Upper lobe of right lung (tissue), 1 donor: ENCODE measurements at places on chromosomes 2 and 18.

- no peaks in the 10 kb centered on the region for H3K27me3 ChIP-seq
- no peak overlapping the region for H3K27ac ChIP-seq
- no peaks in the 10 kb centered on the region for H3K4me1 ChIP-seq
- no peak overlapping the region for H3K4me3 ChIP-seq
These were observed 9.8 kb upstream of the SAP130 start for GRCh38 chr2:128037649-128038048.

- no peak for DNase-seq
- no peaks in the 10 kb centered on the region for H3K4me1 ChIP-seq
- no peak overlapping the region for H3K4me3 ChIP-seq
- H3K36me3 ChIP-seq = no peaks in the 10 kb centered on the region
These were observed 7.0 kb upstream of the REEP1 start for GRCh38 chr2:86344404-86344803.

DNA sequence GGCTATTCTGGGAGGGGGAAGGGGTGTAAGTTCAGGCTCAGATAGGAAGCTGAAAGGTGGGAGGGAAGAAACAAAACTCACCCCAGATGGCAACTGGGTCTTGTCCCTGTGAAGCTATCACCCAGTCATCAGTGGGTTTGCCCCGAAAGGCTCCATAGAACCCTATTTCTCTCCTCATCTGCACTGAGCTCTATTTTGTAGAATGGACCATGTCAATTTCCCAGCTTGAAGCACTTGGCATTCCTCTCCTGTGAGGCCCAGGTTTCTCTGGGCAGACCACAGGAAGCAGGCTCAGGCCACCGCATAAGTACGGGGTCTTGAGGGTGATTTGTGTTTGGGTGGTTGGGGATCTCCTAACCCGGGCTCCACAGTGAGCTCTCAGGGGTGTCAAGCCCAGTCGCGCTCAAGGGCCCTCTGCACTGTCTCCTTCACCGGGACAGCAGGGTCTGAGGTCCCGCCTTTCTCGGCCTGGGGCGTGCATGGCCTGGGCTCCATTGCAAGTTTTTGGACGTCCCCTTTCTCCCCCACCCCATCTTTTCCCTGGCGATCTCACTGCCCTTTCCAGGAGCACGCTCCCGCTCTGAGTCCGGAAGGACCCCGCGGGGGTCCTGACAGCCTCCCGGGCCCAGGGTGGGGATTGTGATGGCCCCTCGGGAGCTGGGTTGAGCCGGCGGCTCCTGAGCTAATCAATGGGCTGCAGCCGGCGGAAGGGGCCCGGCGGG lies 27.3 kb upstream of the NOTO start:
- DNase-seq = no peak
- H3K4me3 ChIP-seq = peak overlapping the region; percentile 57
- peaks cover 18% of the 10 kb centered on the region for H3K4me1 ChIP-seq

DNA sequence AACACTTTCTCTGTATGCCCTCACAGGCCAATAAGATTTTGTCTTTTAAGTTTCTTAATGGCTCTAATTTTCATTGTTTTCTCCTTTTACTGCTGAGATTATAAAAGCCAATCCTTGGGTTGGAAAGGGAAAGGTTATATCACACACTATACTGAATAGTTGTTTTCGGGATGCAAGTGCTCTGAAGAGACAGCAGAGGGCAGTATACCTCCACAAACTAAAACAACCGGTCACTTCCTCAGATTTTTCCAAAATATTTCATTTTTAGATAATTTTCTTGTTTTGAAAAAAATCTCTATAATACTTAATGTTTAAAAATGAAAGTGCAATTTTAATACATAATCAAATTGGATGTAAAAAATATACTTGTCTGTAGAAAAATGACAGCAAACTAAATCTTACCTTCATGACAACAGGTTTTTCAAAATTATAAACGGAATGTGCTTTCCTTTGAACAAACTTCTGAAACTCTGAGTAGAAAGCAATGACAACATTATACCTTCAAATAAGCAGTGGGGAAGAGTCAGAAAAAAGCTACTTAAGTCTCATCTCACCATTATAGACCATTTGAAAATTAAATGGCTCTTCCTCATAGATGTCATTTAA lies 82.7 kb downstream of the ORC4 start:
- no peak overlapping the region for H3K4me3 ChIP-seq
- no peak for DNase-seq
- H3K27me3 ChIP-seq = no peaks in the 10 kb centered on the region

DNA sequence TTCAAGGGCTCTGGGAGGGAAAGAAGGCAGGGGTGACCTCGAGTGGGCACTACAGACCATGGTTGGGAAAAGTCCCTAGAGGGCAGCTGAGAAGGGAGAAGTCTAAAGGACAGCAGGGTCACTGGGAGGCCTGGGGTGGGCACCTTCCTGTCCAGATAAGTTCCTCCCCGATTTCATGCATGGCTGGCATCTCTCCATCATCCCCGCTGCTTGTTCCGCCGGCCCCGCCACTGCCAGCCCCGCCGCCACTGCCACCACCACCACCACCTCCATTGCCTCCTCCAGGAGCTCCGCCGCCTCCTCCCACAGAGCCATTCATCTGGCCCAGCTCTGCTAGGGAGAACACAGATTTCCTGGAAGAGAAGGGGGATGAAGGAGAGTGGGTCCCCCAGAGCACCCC lies 53.6 kb downstream of the MTHFD2 start:
- H3K27me3 ChIP-seq = no peaks in the 10 kb centered on the region
- no peak overlapping the region for H3K4me3 ChIP-seq
- no peaks in the 10 kb centered on the region for H3K4me1 ChIP-seq
- H3K36me3 ChIP-seq = no peaks in the 10 kb centered on the region

GRCh38 chr2:120344214-120344975 lies 1.5 kb upstream of the INHBB start:
- no peak for DNase-seq
- peak overlapping the region; percentile 51 for H3K27ac ChIP-seq
- H3K4me1 ChIP-seq = peaks cover 28% of the 10 kb centered on the region

GRCh38 chr2:227616631-227617030 lies 667 bp upstream of the SCYGR4 start:
- no peaks in the 10 kb centered on the region for H3K4me1 ChIP-seq
- no peak overlapping the region for H3K4me3 ChIP-seq
- no peaks in the 10 kb centered on the region for H3K27me3 ChIP-seq
- no peak for DNase-seq

DNA sequence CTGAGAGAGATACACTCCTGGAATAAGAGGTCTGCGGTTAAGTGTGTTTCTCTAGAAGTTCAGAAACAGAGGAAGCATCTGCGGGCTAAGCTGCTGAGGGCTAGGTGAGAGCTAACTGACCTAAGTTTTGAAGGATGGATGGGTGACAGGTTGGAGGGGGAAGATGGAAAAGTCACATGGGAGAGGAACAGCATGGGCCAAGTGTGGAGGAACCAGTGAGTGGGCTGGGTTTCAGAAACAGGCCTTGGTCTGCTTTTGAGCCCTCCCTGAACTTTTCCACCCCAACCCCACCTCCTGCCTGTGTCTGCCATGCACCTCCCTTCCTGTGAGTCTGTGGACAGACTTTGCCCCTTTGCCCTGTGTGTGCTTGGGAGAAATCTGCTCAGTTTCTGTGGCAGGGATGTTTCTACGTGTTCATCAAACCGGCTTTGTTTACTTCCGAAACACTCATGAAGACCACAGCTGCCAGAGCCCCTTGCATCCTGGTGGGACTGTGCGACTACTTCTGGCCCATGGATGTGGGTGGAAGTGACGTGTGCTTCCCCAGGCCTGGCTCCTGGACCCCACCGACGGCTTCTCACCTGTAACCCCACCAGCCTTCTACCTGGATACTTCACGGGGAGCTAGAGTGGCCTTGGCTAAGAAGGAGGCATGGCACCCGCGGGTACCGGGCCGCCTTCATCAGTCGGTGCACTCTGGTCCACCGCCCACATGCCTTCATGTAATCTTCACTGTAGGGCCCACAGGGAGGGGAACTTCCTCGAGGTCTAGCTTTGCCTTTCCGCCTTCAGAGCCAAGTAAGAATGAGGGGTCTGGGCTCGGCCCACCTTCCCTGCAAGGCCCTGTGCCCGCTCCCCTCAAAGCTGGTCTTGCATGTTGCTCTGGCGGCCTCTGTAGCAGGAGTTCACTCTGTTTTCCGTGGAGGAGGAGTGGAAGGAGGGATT lies 1.4 kb upstream of the HPCAL1 start:
- H3K4me1 ChIP-seq = peaks cover 43% of the 10 kb centered on the region
- no peak overlapping the region for H3K4me3 ChIP-seq
- DNase-seq = no peak
- H3K27me3 ChIP-seq = no peaks in the 10 kb centered on the region

DNA sequence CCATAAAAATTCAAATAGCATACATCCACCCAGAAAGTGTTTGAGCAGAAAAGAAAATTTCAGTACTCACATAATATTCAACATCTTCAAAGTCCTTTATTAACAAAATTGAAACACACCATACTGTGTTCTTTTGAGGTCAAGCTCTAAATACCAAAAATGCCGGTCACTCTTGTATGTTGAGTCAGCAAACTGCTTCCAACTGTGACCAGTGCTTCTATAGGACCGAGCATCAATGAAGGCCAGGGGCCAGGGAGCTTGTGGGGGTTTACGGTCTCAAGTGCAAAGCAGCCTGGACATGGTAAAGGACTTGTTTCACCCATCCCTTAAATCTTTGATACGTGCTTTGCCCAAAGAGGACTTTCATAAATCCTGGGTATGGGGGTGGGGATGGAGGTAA lies 112.7 kb upstream of the REV1 start:
- no peak for DNase-seq
- no peak overlapping the region for H3K4me3 ChIP-seq
- H3K27ac ChIP-seq = no peak overlapping the region
- peaks cover 3% of the 10 kb centered on the region for H3K27me3 ChIP-seq

GRCh38 chr2:204510709-204511420 lies 34.4 kb upstream of the PARD3B start:
- H3K36me3 ChIP-seq = no peaks in the 10 kb centered on the region
- no peak for DNase-seq
- no peak overlapping the region for H3K27ac ChIP-seq
- H3K27me3 ChIP-seq = no peaks in the 10 kb centered on the region
- no peak overlapping the region for H3K4me3 ChIP-seq

- H3K4me3 ChIP-seq = no peak overlapping the region
- H3K27me3 ChIP-seq = no peaks in the 10 kb centered on the region
- H3K27ac ChIP-seq = no peak overlapping the region
- no peak for DNase-seq
- H3K4me1 ChIP-seq = peaks cover 1% of the 10 kb centered on the region
- H3K36me3 ChIP-seq = peaks cover 67% of the 10 kb centered on the region
These were observed 6.3 kb downstream of the TPRKB start for GRCh38 chr2:73730810-73731209.

DNA sequence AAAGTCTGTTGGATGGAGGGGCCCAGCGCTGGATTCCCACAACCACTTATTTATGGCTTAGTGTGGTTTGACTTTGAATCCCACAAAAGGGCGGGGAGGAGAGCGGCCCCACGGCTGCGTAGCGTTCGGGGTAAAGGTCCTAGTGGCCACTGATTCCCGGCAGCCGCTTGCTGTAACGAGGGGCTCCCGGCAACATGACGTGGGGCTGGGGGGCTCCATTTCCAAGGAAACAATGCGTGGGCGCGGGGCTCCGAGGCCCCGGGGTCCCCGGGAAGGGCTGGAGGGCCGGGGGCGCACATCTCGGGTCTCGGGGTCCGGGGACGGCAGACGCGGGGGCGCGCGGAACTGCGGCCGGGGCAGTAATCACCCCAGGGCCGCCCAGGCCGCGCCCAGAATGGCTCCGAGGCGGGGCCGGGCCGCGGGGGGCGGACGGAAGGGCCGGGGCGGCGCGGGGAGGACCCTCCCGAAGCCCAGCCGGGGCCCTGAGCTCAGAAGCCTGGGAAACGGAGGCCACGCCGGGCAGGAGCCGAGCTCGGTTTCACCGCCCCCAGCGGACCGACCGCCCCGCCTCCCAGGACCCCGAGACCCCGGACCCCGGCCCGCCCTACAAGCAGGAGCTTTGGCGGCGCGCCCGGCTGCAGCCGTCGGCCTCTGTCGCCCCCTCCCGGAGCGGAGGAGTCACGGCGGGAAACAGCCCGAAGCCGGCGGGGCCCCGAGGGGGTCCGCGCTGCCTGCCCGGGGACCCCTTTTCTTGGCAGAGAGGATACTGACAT lies 11.9 kb upstream of the MLPH start:
- peaks cover 33% of the 10 kb centered on the region for H3K4me1 ChIP-seq
- DNase-seq = peak; percentile 94
- peak overlapping the region; percentile 63 for H3K4me3 ChIP-seq

GRCh38 chr2:41701231-41701630 lies 346.6 kb upstream of the PKDCC start:
- H3K36me3 ChIP-seq = no peaks in the 10 kb centered on the region
- DNase-seq = no peak
- H3K4me1 ChIP-seq = no peaks in the 10 kb centered on the region

DNA sequence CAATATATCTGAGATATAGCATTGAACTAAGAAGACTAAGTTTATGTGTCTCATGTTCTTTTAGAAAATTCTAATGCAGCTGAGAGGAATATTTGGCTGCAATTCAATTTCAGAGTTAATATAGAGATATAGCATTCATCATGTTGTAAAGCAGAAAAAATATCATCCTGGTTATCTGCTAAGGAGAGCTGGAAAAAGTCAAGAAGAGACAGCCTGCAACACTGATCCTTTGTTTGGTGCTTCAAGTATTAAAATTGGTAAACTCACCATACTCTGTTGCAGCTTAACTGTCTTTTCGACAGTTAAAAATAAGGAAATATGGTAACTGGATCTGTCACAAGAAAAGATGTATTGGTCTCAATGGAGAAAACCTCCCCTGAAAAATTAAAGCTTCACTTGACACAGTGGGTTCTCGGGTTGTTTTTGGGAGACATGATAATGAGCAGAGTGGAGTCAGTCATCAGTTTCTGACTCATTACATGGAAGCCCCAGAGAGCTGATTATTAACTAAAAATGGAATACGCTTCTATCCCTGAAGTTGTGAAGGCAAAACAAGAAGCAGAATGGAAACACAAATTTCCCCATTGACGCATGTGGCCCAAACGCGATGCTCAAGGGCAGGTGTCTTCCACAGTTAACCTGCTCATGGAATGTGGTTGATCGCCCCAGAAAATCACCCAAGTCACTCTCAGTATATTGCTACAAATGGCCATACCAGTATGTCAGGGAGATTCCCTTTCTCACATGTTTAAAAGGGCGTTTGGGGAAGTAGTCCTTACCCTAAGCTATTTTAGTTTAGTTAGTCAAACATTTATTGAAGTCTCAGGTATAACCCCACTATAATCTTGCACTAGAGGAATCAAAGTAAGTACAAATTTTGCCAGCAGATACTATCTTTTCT lies 8.2 kb downstream of the BCL2 start:
- no peak overlapping the region for H3K4me3 ChIP-seq
- H3K27me3 ChIP-seq = no peaks in the 10 kb centered on the region
- no peak for DNase-seq
- H3K36me3 ChIP-seq = no peaks in the 10 kb centered on the region
- no peak overlapping the region for H3K27ac ChIP-seq
